Activated naive CD4-positive, alpha-beta T cell (primary cell): ENCODE measurements at places on chromosomes 11 and 22.

- DNase-seq = no peak
Measured at GRCh38 chr11:78651136-78651775, 76.6 kb upstream of the NARS2 start.

GRCh38 chr11:66047541-66048365, 1.2 kb downstream of the GAL3ST3 start:
- no peak for DNase-seq

DNA sequence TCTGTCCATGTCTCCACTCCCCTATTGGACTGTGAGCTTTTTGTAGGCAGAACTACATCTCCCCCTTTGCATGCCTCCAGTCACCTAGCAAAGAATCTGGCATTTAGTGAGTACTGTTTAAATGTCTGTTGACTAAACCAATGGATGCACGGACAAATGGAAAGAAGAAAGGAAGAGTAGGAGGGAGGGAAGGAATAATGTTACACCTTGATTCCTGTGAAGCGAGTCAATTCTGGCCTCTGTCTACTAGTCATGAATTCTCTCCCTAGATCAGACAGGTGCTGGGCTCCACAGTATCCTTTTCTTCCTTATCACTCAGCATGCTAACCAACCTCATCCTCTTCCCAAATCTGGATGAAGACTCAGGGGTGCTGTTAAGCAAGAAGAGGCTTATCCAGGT, 33.6 kb downstream of the GALNT18 start:
- no peak for DNase-seq

- no peak for DNase-seq
Measured at GRCh38 chr11:91788764-91789163, 435.9 kb upstream of the FAT3 start.

DNA sequence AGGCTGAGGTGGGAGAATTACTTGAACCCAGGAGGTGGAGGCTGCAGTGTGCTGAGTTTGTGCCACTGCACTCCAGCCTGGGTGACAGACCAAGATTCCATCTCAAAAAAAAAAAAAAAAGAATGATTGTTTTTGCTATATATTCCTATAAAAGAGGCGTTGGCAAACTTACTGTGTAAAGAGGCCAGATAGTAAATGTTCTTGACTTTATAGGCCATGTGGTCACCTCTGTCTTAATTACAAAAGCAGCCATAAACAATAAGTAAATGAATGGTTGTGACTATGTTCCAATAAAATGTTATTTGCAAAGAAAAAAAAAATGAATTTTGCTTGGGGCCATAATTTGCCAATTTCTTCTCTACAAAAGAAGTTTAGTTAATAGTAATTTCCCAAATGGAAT, 12.3 kb downstream of the ATM start:
- no peak for DNase-seq

DNA sequence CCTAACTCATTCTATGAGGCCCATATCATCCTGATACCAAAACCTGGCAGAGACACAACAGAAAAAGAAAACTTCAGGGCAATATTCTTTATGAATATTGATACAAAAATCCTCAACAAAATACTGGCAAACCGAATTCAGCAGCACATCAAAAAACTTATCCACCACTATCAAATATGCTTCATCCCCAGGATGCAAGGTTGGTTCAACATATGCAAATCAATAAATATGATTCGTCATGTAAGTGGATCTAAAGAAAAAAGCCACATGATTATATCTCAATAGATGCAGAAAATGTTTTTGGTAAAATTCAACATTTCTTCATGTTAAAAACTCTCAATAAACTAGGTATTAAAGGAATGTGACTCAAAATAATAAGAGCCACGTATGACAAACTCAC, 40.9 kb downstream of the JRKL start:
- DNase-seq = no peak

DNA sequence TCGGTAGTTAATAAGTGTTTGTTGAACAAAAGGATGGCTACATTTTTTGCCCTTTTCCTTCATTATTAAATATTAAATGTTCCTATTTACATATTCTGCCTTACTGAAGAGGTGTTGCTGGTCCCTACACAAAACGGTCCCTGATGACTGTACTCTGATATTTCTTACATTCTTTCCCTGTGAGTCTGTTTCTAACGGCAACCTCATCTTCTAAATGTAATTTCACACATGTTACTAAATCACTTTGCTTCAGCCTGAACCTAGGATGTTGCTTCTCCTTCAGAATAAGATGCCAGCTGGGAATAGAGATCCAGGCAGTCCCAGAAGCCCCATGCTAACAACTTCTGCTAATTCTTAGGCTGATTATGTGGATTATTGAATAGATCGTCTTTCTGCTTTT, 50.3 kb downstream of the SPON1 start:
- DNase-seq = no peak

- peak; percentile 32 for DNase-seq
Measured at GRCh38 chr22:31347251-31348008, 1.3 kb upstream of the PATZ1 start.

- DNase-seq = peak; percentile 31
Measured at GRCh38 chr11:67504005-67504949, 886 bp downstream of the PITPNM1 start.

GRCh38 chr11:64638018-64638665, 47.1 kb downstream of the SLC22A12 start:
- no peak for DNase-seq

DNA sequence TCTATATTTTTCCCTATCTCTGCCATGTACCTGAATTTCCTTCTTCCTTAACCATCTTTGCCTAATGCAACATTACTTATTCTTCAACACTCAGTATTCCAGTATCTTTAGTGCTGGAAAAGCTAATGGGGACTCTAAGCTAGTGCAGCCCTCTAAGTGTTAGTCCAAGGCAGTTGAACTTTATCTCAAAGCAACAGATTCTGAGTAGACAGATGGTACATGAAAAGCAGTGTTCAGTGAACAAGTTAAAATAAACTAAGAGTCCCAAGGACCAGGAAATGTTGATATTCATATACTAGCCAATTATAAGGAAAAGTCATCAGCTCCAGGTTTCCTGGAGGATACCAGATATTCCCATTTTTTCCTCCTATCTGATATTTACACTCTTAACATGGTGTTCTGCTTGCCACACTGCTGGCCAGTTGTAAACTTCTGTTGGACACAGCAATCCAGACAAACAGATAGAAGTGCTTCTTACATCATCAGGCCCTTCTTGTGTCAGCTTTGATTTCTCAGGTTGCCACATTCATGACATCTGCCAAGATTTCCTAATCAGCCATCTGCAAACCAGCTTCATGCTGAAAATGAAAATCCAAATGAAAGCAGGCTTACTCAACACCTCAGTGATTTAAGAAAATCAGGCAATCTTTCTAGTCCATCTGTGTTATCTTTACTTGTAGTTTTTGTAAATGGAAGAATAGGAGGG, 255.9 kb upstream of the POU2AF2 start:
- no peak for DNase-seq

DNA sequence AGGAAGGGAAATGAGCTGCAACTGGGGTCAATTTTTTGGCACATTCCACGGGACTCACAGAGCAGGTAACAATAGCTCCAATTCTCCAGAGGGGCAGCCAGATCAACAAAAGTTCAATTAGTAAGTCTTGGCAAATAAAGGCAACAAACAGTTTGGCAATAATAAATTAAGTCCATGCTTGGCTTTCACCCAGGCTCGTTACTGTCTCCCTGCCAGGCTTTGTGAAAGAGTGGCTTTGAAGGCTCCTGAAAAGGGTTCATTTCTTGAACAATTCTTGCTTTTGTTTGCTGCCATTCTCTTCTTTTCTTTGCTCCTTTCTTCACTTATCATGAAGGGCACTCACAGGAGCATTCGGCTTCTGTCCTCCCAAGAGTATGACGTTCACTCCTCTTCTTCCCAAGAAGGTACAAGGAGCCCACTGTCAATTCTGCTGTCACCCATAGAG, 123.3 kb downstream of the APIP start:
- DNase-seq = no peak

- DNase-seq = no peak
Measured at GRCh38 chr22:47446821-47447810, 684.7 kb downstream of the TBC1D22A start.

GRCh38 chr11:57571606-57572005, 4.1 kb upstream of the UBE2L6 start:
- no peak for DNase-seq

GRCh38 chr11:59556115-59556916, 45.0 kb downstream of the OR4D9 start:
- peak; percentile 50 for DNase-seq

GRCh38 chr11:122100756-122101080, 15.3 kb downstream of the BLID start:
- no peak for DNase-seq

DNA sequence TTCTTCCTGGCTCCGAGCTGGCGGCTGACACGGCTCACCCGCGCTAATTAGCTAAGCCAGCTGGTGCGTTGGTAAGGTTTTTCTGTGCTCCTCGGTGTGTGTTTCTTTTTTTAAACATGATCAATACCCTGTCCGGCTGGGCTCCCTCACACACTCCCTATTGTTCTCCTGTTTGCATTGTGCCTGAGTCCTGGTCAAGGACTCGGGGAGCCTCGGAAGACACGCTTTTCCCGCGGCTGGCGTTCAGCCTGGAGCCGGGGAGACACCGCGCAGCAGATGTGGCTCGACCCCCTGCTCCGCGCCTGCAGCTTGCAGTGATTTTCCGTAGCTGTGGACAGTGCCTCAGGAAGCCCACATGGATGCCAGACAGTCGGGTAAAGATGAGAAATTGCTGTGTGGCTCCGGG, 454.9 kb upstream of the CADM1 start:
- no peak for DNase-seq

DNA sequence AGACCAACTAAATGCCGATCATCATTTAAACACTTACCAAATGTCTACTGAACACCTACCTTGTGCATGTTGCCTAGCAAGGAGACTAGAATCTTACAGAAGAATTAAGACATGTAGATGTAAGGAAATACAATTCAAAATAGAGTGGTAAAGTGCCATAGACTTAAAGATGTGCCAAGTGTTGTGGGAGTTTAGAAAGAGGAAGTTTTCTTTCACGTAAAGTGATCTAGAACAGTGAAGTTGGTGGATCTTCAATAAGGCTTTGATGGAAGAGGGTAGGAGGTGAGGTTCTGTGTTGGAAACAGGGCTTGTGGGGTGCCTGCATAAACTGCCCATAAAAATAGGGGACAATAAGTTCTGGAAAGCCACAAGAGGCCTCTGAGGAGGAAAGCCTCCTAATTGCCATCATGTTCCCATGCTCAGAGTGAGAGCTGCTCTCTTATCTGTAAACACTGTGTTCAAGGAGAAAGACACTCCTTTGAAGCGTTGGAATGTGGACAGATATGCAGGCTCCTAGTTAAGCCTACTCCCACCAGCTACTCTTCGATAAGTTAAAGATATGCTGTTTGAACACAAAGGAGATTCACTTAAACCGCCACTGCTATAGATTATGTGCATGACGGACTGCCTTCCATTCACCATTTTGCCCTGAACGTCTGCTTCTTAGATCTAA, 66.7 kb downstream of the HSD17B12 start:
- DNase-seq = no peak

DNA sequence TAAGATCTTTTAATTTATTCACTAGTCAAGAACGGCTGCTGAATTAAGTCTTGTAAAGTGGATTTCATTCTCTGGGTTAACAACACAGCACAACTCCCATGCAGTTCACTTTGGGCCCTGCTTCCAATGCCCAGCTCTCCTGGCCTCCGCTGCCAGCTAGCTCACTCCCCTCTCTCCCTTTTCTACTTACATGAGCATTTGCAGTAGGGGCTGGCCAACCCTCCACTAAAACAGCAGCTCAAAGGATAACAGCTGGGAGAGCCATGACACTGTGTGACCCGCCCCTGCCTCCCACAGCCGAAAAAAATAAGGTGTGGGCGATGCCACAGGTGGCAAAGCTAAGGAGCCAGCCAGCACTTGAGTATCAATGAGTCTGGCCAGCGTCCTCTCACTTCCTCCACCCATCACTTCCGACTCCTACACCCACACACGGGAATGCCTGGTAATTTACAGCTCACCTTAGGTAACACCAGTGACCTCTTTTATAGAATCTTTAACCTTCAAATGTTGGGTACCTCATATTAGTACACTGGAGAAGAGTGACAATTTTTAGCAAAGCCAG, 56.8 kb downstream of the DGCR2 start:
- DNase-seq = no peak

- no peak for DNase-seq
Measured at GRCh38 chr11:68457898-68458249, 2.7 kb upstream of the PPP6R3 start.

DNA sequence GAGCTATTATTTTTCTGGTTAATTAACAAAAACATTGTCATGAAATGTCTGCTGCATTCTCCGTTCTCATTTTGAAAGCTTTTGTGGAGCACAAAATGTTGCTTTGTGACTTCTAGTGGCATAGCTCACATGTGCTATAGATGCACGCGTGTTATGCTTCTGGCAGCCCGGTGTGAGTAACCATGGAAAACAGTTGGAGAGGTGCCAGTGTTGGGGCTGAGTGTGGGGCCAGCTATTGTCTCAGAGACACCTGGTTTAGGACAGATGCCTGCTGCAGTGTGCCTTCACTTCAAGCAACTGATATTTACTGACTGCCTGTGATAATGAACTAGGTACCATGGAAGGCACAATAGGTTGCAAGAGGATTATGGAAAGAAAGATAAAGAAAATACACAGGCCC, 760.6 kb downstream of the NTM start:
- DNase-seq = no peak

DNA sequence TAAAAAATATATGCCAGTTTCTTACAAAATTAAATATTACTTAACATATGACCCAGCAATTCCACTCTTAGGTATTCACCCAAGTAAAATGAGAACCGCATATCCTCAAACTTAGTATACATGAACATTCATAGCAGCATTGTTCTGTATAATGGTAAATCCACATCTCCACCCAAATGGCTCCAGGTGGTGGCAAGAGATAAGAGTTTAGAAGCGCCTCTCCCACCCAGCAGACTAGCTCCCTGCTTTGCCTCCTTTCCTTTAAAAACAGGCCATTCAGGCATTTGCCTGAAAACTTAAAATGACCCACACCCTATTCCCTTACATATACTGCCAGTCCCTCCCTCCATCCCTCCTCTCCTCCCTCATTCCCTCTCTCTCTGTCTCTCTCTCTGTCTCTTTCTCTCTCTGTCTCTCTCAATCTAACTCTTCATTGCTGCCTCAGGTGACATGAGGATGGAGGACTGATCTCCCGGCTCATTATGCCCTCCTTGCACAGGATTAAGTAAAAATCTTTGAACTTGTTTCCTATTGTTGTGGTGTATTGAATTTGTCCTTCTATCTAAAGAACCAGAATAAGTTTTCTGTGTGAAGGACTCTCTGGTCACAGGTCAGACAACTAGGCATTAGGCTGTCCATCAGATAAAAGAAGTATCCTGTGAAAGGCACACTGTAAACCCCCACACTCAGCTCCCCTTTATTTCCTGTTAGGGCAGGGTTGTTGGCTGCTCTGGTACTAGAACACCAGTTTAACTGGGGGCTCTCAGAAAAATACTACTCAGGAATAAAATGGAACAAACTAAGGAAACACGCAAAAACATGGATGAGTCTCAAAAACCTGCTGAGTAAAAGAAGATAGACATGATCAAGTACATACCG, 48.3 kb downstream of the RRP8 start:
- DNase-seq = no peak
